ENCODE measurements at places on chromosomes 6 and 20. TPM values are rescaled to one million over a fixed set of nuclear protein-coding genes. Genes with fewer than 3 reads are reported as not detected.

The UBR2 gene
- total RNA-seq, result 21.1 TPM

The GPLD1 gene
- 1.7 TPM for total RNA-seq

The GINM1 gene
- 14.7 TPM for total RNA-seq

- H3K36me3 ChIP-seq, result no peaks in the 10 kb centered on the region
- no peak overlapping the region for H3K4me3 ChIP-seq
- H3K27me3 ChIP-seq, result no peaks in the 10 kb centered on the region
These were observed 185.8 kb downstream of the TMEM242 start for GRCh38 chr6:157137501-157137900.

DNA sequence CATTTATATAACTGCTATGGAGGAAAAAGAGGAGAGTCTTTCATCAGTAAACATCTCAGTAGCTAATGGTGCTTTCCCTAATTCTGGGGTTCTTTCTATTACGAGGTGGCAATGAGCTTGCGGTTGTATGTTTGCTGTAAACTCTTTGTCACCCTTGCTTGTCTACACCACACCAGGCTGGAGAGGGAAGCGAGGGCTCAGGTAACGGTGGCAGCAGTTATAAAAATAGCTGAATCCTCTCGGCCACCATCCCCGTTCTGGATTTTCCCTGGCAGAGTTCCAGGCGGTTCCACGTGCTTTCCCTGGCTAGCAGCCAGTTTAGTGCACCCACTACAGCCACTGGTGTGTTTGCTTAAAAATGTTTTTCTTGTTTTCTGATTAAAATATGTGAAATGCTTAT is 39.0 kb downstream of the MAS1 start:
- no peak overlapping the region for H3K27ac ChIP-seq
- H3K27me3 ChIP-seq, result peaks cover 36% of the 10 kb centered on the region
- H3K36me3 ChIP-seq, result no peaks in the 10 kb centered on the region

DNA sequence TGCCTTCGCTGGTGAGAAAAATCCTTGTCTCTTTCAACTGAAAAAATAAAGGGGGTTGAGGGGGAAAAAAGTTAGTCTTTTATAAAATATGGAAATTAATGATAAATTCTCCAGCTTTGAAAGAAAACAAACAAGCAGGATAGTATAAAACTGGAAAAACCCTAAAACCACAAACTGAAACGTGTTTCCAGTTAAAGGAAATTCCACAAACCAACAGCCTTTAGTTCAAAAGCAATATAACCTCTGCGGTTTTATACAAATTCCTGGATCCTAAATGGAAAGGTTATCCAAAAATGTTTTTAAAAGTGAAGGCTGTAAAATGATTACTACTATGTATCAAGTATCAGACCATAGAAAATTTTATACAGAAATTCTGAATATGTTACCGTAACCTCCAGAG is 55.6 kb downstream of the BMP5 start:
- no peaks in the 10 kb centered on the region for H3K4me1 ChIP-seq
- H3K4me3 ChIP-seq, result no peak overlapping the region
- no peak overlapping the region for H3K27ac ChIP-seq
- H3K27me3 ChIP-seq, result no peaks in the 10 kb centered on the region
- H3K36me3 ChIP-seq, result no peaks in the 10 kb centered on the region
- DNase-seq, result no peak

- H3K4me1 ChIP-seq, result no peaks in the 10 kb centered on the region
- no peak for DNase-seq
- no peak overlapping the region for H3K27ac ChIP-seq
- H3K4me3 ChIP-seq, result no peak overlapping the region
- H3K36me3 ChIP-seq, result no peaks in the 10 kb centered on the region
These were observed 757 bp upstream of the R3HDML start for GRCh38 chr20:44336086-44336485.

DNA sequence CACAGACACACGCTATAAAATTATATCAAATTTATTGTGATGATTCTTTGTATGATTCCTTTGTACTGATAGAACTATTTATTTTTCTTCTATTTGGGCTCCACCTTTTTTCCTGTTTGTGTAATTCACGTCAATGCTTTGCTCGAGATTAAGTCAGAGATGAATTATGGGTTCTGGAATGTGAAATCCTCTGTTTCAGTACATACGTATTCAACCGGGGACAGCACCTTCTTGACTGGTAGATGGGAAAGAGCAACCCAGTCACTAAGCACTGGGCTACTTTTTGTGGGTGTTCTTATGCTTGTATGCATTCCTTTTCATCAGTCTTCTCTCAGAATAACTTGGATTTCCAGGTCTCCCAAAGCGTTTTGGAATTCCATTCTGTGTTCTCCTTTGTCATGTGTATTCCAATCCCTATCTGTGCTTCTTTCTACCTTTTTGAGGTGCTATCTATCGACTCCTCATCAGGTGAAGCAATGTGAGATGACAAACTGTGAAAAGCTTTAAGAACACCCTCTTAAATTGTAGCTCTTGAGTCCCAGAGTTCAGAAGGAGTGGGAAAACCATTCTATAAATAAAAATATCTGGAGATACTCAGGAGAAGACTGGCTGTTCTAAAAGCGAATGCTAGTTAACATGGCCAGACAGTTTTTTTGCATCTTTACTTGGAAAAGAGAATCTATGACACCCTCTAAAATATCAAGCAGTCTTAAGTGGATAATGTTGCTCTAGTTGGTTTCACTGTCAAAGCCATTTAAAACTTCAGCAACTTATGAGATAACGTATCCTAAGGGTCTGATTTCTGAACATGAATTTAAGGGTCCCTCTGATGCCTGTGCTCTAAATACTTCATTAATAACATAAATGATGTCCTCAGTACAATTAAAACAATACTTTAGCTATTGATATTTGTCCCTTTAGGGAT is 197.7 kb upstream of the PREP start:
- no peaks in the 10 kb centered on the region for H3K27me3 ChIP-seq
- H3K27ac ChIP-seq, result peak overlapping the region; percentile 79
- H3K4me1 ChIP-seq, result peaks cover 52% of the 10 kb centered on the region
- H3K4me3 ChIP-seq, result 0 out of 2 replicates have a peak overlapping the region, but pooled peaks have one; percentile 6
- no peak for DNase-seq

- DNase-seq, result no peak
- H3K4me3 ChIP-seq, result no peak overlapping the region
- H3K27ac ChIP-seq, result no peak overlapping the region
- peaks cover 12% of the 10 kb centered on the region for H3K36me3 ChIP-seq
- H3K4me1 ChIP-seq, result no peaks in the 10 kb centered on the region
- no peaks in the 10 kb centered on the region for H3K27me3 ChIP-seq
These were observed 70.6 kb downstream of the IGF2R start for GRCh38 chr6:160039441-160039840.

Data from PC-9 (cell line).